ENCODE measurements at places on chromosomes 1 and 21.

DNA sequence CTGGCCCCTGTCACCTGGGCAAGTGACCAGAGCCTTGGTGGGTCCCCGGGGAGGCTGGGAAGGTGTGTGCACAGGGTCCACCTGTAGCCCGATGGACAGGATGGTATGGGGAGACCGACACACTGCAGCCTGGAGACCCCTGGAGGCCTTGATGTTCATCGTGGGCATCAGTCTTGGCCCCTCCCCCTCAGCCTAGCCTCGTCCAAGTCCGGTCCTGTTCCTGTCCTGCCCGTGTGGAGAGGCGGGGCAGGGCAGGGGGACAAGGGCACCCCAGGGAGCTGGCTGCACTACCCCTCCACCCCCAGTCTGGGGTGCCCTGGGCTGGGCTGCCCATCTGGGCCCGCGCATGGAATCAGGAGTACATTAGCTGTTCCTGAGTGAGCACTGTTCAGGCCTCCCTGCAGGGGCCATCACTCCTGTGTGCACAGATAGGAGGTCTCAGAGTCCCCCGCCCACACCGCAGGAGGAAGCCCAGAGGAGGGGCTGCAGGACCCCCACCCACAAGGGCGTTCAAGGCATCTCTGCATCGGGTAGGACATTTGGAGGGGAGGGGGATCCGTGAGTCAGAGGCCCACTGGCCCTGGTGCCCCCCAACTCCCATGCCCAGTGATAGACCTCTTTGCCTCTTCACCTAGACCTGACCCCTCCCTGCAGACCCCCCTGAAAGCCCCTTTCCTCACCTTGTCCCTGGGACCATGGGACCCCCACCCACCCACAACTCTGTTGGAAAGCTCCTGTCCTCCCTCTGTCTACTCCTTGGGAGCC, 63.2 kb downstream of the WNT9A start:
- DNase-seq = no peak

GRCh38 chr1:115428256-115428655, 90.2 kb upstream of the NGF start:
- DNase-seq = no peak

DNA sequence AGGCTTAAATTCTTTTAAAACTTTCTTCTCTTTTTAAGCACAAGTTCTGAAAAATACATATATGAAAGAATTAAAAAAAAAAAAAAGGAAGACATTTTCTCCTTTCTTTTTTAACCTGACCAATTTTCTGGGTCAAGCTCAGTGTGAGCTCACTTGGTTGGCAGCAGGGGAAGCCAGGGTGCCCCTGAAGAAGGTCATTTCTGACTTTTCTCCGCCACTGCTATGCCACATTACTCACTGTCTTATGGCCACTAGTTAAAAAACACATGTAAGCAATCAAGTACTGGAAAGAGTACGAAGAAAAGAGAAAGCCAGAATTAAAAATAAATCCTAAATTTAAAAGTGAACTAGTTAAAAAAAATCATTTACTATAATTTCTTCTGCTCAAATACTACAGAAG, 275.0 kb downstream of the NEGR1 start:
- DNase-seq = no peak

DNA sequence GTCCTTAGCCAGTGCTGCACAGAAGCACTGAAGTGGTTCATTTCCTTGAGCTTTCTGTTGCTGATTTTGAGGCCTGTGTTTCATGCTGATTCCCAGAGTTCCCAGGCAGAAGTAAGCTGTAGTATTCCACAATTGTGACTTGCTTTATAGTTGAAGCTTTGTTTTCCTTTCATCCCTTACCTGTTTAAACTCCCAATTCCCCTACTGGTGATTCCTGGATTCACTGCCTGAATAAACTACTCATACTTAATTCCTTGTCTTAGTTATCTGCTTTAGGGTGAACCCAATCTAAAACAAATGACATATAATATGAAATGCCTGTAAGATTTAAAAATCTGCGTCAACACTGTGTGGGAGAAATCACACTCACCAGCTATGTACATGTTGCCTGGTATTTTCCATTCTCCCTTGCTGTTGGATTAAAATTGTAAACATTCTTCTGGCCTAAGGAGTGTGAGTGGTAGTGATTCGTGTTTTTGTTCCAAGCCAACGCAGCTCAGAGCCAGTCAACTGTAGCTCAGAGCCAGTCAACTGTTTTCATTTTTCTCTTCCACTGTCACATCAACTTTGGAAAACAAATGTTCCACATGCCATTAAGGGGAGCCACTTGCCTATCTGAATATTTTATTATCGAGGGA, 879.4 kb downstream of the MRPL39 start:
- DNase-seq = no peak

- DNase-seq = peak; percentile 85
Measured at GRCh38 chr1:97632075-97632474, 288.8 kb downstream of the DPYD start.

GRCh38 chr1:14011132-14011531, 311.1 kb downstream of the PRDM2 start:
- DNase-seq = no peak

GRCh38 chr1:216892581-216893160, 169.4 kb upstream of the ESRRG start:
- peak; percentile 32 for DNase-seq

DNA sequence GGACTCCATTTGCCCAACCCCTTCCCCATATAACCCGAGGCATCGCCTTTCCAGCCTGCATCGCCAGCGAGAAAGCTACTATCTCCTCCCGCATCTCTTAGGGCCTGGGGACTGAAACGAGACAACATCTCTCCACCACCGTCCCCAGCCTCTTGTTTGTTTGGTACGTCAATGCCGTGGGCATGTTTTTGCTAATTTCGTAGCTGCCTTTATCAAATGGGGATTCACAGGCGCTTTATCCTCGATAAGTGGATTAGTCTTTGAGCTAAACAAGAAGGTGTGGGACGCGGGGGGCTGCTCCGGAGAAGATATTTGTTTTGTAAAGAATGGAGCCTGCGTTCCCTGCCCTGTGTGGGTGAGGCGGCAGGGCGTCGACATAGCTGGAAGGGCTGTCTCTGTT, 91.6 kb downstream of the PAX7 start:
- DNase-seq = no peak

DNA sequence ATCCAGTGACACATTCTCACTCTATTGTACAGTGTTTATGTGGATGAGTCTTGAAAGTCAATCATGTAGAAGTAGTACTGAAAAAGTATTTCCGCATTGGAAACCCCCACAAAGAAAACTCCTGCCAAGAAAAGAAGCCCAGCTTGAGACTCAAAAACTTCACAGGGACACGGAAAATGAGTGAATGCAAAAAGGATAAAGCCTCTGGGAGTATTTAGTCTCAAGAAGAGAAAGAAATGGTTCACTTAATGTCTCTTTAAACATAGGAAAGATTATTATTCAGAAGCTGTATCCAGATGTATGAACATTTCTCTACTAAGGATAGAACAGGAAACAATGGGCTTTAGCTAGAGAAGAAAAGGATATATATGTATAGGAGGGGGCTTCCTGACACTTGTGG, 304.5 kb downstream of the BARHL2 start:
- no peak for DNase-seq

Measured in NCI-H2227 treated with DMSO at 0.1 percent for 48 hours (cell line).